ENCODE measurements at places on chromosomes 1 and 21.

DNA sequence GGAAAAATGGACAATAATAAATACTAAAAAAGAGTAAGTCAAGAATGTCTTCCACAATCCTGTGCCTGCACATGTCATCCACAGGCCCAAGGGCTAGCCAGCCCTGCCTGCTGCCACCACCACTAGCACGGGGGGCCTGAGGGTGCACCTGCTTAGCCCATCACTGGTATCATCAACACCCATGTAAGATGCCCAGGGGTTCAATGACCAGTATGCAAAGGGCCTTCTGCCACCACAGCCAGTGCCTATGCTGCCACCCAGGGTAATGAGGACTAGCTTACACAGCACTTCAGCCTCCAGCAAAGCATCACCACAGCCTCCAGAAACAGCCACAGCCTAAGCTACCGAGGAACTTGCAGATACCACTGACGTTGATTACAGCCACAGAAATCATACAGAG is 46.3 kb downstream of the POFUT2 start:
- DNase-seq, result no peak

GRCh38 chr1:223345720-223346119 is 18.3 kb downstream of the SUSD4 start:
- DNase-seq, result no peak

- no peak for DNase-seq
These were observed 81.4 kb upstream of the PRDX6 start for GRCh38 chr1:173395762-173396161.

DNA sequence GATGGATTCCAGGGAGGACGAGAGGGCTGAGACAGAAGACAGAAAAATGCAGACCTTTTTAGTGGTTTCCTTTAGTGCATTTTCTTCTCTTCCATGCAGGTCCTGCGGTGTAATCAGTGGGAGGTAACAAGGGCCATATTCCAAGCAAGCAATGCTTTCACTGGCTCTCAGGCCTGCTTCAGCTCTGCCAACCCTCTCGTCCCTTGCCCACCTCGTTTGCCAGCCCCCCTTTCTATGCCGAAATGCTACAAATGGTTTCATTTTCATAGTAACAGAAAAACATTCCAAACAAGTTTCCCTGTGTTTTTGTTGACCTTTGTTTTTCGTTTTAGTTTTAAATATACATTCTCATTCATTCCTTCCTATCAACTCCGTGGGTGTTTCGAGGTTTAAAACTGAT is 443.1 kb downstream of the TTLL7 start:
- DNase-seq, result no peak

DNA sequence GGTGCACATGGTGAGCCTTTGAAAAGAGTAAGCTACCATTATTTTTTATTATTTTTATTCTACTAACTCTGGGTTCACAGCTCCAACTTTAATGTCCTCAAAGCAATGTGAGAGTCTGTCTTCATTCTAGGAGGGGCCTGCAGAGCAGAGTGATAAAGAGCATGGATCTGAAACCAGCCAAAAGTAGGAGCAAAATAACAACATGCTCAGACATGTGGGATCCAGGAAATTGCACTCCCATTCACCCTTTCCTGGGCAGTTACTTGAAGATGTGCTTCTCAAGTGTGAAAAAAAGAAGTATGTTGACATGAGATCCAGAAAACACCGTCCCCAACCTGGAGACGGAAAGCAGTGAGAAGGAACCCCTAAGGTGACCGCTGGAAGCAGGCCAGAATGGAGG is 8.7 kb upstream of the LIN28A start:
- DNase-seq, result no peak

DNA sequence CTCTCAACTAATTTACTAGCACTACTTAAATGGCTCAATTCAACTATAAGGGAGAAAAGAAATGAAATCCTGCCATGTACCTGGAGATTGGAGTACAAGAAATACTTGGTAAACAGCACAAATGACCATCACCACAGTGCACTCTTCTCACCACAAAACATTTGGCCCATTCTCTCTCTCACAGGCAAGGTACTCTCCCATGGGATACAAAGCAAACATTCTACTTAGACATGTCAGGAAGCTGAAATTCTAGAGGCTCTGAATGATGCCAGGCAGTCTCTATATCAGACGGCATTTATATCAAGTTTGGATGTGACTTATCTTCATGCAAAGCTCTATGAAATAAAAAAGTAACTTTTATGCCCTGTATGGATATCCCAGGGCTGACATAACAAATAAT is 72.5 kb downstream of the DPT start:
- no peak for DNase-seq

DNA sequence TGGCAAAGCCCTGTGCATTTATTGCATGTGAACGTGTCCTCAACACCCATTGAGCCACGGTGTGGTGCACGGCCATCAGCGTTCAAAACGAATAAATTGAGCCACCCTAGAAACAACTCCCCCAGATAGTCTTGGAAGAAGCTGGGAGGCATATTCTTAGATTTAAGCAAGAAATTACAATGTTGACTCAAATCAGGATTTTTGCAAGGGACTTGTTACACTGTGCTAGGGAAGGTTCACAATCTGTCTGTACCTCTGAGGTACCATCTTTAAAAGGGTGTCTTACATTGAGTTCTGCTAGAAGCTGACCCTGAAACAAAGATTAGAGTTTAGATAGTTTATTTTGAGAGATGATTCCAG is 16.2 kb downstream of the CD247 start:
- DNase-seq, result no peak

DNA sequence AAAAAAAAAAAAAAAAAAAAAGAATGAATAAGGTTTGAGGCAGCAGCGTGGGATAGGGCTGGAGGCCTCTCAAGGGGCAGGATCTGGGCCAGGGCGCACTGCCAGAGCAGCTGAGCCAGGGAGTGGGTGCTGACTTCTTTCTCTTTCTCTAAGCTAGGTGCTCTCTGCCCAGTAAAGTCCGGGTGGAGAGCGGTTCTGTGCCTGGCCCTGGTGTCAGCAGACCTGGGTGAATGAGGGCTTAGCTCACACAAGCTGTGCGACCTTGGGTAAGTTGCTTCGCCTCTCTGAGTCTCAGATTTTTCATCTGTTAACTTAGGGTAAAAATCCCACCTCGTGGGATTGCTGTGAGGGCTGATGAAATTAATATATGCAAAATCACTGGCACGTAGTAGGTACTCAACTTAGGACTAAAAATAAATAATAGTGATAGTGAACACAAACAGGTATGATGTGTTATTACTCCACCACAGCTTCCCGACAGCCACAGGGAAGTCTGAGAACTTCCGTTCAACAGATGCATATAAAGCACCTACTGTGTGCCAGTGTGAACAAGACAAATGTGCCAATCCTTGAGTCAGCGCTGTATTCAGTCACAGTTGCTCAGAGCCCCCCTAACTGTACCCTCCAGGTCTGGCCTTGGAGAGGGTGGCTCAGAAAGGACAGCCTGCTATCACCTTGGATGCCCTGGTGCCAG is 2.0 kb upstream of the FAM131C start:
- no peak for DNase-seq

- DNase-seq, result no peak
These were observed 27.5 kb downstream of the NFIA start for GRCh38 chr1:61109910-61110309.

- DNase-seq, result no peak
These were observed 9.6 kb downstream of the P3H1 start for GRCh38 chr1:42756956-42757891.

GRCh38 chr21:28063241-28064216 is 929.1 kb downstream of the LTN1 start:
- DNase-seq, result no peak

DNA sequence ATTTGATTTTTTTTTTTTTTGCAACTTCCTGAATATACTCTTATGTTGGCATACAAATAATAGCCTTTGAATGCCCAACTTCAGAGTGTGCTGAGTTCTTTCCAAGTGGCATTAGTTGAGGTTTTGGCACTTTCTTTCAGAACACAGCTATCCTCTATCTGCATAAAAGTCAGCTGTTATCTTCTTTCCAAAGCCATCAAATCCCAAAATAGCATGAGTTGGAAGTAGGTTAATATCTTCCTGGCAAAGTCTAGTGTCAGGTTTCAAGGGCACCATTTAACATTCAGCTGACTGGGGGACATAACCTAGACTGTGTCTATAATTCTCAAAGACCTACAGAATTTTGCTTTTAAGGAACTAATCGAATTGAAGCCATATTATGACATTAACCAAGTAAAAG is 223.9 kb downstream of the PLPP3 start:
- no peak for DNase-seq

DNA sequence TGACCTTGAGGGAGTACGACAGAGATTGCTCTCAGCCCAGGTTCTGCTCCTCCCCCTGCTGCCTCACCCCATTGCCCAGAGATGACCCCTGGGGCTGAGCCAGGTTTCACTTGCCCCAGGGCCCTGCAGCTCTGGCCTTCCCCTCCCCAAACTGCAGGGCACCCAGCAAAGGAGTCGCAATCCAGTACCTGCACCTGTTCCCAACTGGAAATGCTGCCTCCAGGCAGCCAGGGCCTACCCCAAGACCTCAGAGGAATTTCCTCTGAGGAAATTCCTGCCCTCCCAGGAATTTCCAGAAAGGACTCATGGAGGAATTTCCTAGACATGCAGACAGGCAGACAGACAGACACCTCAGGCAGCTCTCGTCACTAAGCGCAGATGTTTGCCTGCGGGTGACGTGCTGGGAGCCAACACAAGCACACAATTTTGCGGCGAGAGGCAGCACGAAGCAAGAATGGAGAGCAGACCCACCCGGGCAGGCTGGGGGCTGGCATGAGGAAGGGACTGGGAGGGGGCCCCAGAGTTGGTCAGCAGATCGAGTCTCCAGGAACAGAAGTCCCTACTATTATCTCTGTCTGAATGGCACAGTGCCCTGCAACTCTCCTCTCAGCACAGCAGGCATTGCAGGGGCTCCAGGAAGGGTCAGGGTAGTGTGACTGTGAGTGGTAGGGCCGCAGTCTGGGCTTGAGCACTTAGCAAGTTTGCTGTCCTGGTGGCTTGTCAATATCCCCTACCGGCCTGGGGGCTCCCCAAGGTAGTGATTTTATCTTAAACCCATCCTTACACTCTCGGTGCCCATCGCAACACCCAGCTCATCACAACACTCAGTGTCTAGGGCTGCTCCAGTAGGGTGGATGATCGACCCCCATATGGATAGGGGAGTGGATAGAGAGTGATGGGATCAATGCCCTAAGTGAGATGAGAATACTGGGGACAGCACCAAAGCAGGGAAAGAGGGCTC is 2.9 kb upstream of the EFNA1 start:
- DNase-seq, result no peak

GRCh38 chr1:67717876-67718275 is 32.9 kb downstream of the GADD45A start:
- DNase-seq, result no peak

- no peak for DNase-seq
These were observed 51.0 kb upstream of the F3 start for GRCh38 chr1:94592571-94592920.

GRCh38 chr1:159067699-159068621 is 8.6 kb downstream of the AIM2 start:
- DNase-seq, result no peak

DNA sequence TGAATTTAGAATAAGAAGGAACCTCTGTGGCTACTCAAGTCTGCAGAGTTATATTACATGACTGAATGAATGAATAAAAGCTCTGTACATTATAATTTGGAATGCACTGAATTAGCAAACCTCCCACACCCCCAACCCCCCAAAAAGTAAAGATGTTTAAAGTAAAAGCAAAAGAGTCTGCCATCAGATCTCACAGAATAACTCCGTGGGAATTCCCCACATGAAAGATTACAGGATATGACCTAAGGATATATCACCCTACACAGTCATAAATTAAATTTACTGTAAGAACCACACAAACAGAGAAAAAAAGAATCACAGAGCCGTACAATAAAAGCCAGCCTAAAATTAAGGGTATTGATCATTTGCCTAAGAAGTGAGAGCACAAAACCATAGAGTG is 587.3 kb downstream of the PTPRC start:
- DNase-seq, result no peak

- no peak for DNase-seq
These were observed 33.8 kb downstream of the PEX14 start for GRCh38 chr1:10508511-10508951.

- no peak for DNase-seq
These were observed 23.7 kb downstream of the SPOCD1 start for GRCh38 chr1:31792116-31792515.

- DNase-seq, result peak; percentile 41
These were observed 137.8 kb downstream of the PTPRC start for GRCh38 chr1:198776602-198777029.

- no peak for DNase-seq
These were observed 99.1 kb upstream of the RAB3GAP2 start for GRCh38 chr1:220371324-220371723.

GRCh38 chr1:23304140-23304620 is 39.9 kb downstream of the HNRNPR start:
- DNase-seq, result no peak

GRCh38 chr1:100494393-100495084 is 43.4 kb upstream of the GPR88 start:
- no peak for DNase-seq

DNA sequence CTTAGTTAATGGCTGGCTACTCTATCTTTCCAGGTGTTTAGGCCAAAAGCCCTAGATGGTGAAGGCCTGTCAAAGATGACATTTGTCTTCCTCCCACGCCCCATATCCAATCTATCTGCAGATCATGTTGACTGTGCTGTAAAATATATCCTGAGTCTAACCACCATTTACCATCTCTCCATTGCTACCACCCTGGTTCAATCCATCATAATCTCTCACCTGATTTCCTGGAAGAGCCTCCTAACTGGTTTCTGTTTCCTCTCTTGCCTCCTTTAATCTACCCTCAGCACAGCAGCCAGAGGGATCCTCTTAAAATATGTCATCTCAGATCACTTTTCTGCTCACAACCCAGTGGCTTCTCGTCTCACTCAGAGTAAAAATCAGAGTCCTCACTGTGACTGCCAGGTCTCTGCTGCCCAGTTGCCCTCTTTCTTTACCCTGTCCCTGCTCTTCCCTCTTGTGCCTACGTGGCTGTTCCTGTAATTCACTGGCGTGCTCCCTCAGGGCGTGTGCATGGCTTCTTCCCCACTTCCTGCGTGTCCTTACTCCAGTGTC is 17.8 kb downstream of the TMEM50A start:
- no peak for DNase-seq

- DNase-seq, result peak; percentile 79
These were observed 202.1 kb downstream of the NCAM2 start for GRCh38 chr21:21200103-21200938.

GRCh38 chr21:41444703-41445464 is 18.8 kb downstream of the MX1 start:
- DNase-seq, result no peak

DNA sequence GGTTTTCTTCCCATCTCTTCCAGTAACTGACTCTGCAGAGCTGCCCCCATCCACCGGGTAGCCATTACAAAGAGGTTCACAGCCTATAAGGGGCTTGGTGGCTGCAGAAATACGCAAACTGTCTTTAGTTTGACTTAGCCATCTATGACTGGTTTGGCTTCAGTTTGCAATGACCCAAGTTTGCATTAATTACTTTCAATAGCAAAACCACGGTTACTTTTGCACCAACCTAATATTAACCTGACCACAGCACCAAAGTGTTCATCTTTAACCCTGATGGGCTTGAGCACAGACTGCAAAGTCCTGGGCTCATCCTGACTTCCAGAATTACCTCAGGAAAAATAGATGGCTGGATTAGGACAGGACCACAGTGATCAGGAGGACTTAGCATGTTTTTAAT is 2.2 kb upstream of the HAO2 start:
- DNase-seq, result no peak

- no peak for DNase-seq
These were observed 352.4 kb downstream of the USP25 start for GRCh38 chr21:16082038-16082816.

GRCh38 chr1:225253173-225253572 is 174.7 kb downstream of the LBR start:
- DNase-seq, result no peak

- DNase-seq, result peak; percentile 25
These were observed 4.1 kb upstream of the LCE7A start for GRCh38 chr1:152855661-152856060.

All from SW 1271 (cell line).